Progenitor cell of endocrine pancreas (in vitro differentiated cells): ENCODE measurements at places on chromosomes 16 and 17. TPM values are rescaled to one million over a fixed set of nuclear protein-coding genes. Genes with fewer than 3 reads are reported as not detected.
A peak's percentile ranks its signal among the peaks of the same experiment; 100 is the strongest.

- H3K4me3 ChIP-seq: no peak overlapping the region
- peaks cover 19% of the 10 kb centered on the region for H3K36me3 ChIP-seq
- no peaks in the 10 kb centered on the region for H3K27me3 ChIP-seq
- H3K27ac ChIP-seq: peak overlapping the region; percentile 57
Observed at GRCh38 chr17:67637901-67638641, 79.7 kb upstream of the NOL11 start.

- no peak for DNase-seq
- peaks cover 11% of the 10 kb centered on the region for H3K4me1 ChIP-seq
- no peaks in the 10 kb centered on the region for H3K27me3 ChIP-seq
- peaks cover 9% of the 10 kb centered on the region for H3K36me3 ChIP-seq
Observed at GRCh38 chr16:68528233-68528632, 10.9 kb upstream of the ZFP90 start.

DNA sequence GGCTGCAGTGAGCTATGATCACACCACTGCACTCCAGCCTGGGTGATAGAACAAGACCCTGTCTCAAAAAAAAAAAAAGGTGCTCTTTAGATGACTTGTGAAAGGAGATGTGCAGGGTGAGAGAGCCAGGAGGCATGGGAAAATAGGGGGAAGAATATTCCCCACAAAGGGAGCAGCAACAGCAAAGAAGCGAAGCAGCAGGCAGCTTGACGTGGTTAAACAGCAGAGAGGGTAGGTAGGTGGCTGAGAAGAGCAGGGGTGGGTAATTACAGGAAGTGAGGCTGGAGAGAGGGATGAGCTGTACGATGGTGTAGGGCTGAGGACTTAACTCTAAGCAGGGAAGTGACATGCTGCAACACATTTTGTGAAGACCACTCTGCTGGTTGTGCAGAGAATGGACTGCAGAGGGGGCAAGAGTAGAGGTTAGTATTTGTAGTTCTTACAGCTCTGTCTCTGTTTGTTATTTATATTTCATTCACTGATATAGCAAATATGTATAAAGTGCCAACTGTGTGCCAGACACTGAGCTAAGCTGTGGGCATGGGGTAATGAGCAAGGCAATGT lies 1.6 kb downstream of the HEATR3 start:
- DNase-seq: no peak
- H3K4me3 ChIP-seq: peak overlapping the region; percentile 79
- H3K36me3 ChIP-seq: peaks cover 2% of the 10 kb centered on the region

DNA sequence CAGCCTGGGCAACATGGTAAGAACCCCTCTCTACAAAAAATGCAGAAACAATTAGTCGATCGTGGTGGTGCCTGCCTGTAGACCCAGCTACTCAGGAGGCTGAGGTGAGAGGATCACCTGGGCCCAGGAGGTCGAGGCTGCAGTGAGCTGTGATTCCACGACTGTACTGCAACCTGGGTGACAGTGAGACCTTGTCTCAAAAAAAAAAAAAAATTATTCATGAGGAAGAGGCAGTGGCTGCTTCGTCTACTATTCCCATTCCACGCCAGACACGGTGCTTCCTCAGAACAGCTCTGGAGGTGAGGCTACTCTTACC lies 52.2 kb upstream of the GSE1 start:
- H3K27me3 ChIP-seq: no peaks in the 10 kb centered on the region
- no peaks in the 10 kb centered on the region for H3K36me3 ChIP-seq
- no peak for DNase-seq
- peaks cover 67% of the 10 kb centered on the region for H3K4me1 ChIP-seq

DNA sequence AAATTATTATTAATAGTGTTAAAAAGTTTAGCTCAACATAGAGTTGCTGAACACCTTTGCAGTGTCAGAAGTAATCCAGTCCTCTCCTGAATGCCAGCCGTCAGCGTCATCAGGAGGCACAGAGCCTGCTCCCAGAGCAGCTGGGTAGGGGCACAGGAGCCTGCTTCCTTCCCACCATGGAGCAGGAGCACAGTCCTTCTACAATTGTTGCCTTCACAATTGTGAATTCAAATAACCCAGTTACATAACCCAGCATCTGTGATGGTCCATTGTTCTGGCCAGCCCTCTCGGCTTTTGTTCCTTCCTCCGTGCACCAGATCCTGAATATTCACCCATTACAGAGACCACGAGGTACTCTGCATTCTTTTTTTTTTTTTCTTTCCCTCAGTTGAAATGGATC lies 393.9 kb upstream of the MAF start:
- no peak for DNase-seq
- no peak overlapping the region for H3K27ac ChIP-seq
- no peak overlapping the region for H3K4me3 ChIP-seq
- H3K27me3 ChIP-seq: no peaks in the 10 kb centered on the region
- H3K36me3 ChIP-seq: no peaks in the 10 kb centered on the region

- no peaks in the 10 kb centered on the region for H3K4me1 ChIP-seq
- DNase-seq: no peak
- no peaks in the 10 kb centered on the region for H3K27me3 ChIP-seq
- peaks cover 13% of the 10 kb centered on the region for H3K36me3 ChIP-seq
- no peak overlapping the region for H3K4me3 ChIP-seq
Observed at GRCh38 chr17:78873519-78874340, 29.3 kb downstream of the CEP295NL start.

Gene SLC9A5
- 3.4 and 3.9 TPM in 2 replicates for total RNA-seq
